Effector CD8-positive, alpha-beta T cell (primary cell): ENCODE measurements at places on chromosomes 7 and 10.
A peak's percentile ranks its signal among the peaks of the same experiment; 100 is the strongest.

- no peak for DNase-seq
Observed at GRCh38 chr7:158740013-158740656, 35.5 kb upstream of the NCAPG2 start.

GRCh38 chr7:119232091-119232490, 1007.6 kb downstream of the ANKRD7 start:
- DNase-seq, result no peak

DNA sequence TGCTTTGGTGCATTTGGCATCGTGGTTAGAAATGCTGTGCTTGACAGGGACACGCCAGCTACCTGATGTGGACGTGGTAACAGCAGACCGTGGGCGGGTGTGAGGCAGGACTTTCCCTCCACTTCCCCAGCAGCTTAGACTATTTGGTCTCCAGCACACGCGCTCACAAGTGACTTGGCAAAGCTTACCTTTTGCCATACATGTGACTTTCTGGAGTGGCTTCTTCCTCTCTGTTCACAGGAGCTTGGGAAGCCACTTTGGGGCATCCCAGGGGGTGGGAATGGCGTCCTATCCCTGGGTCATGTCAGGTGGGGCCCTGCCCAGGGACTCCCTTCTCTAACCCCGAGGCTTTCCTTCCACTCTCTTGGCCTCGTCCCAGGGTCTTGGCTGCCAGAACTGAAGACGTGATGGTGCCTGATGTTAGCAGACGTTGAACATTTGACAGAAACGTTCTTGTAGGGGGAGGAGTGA, 228.7 kb upstream of the KLF6 start:
- no peak for DNase-seq

- DNase-seq, result peak; percentile 28
Observed at GRCh38 chr7:128347647-128348097, 4.0 kb upstream of the RBM28 start.

GRCh38 chr7:117950601-117951260, 77.5 kb upstream of the CTTNBP2 start:
- no peak for DNase-seq

GRCh38 chr7:111730057-111730456, 167.8 kb upstream of the IMMP2L start:
- DNase-seq, result no peak

DNA sequence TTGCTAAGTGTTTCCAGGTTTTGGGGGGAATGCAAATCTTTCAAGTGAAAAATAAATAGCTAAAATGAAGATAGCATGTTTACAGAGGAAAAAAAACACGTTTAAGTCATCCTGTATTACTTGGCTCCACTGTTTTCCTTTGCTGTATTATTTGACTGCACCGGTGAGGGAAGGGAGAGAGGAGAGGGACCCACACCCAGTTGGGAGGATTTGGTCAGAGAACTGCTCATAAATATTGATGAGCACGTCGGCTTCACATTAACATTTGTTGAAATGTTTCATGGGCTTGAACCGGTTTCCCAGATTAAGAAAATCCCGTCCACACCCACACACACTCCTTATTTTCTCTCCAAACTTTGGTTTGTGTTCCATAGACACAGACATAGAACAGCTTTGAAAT, 493.8 kb upstream of the MGMT start:
- no peak for DNase-seq

DNA sequence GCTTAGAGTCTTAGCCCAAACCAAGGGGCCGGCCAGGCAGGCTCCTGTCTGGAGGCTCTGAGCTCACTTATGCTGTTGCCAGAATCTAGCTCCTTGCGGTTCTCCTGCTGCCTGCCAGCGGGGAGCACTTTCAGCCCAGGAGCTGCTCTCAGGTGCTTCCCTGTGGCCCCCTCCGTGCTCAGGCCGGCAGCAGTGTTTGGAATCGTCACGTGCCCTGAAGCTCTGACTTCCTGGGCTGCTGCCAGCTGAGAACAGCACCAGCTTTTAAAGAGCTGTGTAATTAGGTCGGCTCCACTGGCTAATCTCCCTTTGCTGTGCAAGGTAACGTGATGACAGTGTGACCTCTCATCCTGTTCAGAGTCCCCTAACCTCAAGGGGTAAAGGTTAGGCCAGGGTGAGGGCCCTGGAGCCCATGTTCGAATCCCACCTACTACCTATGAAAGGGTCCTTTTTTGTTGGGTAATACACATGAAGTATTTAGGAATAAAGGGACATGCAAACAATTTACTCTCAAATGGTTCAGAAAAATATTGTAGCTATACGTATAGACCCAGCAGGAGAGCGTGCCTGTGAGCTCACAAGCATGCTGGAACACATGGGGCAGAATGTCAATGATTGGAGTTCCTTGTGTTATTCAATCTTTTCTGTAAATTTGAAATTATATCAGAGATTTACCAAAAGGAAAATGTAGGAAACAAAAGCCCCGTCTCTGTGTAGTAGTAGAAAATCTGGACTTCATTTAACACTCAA, 16.6 kb downstream of the ZNF862 start:
- no peak for DNase-seq

DNA sequence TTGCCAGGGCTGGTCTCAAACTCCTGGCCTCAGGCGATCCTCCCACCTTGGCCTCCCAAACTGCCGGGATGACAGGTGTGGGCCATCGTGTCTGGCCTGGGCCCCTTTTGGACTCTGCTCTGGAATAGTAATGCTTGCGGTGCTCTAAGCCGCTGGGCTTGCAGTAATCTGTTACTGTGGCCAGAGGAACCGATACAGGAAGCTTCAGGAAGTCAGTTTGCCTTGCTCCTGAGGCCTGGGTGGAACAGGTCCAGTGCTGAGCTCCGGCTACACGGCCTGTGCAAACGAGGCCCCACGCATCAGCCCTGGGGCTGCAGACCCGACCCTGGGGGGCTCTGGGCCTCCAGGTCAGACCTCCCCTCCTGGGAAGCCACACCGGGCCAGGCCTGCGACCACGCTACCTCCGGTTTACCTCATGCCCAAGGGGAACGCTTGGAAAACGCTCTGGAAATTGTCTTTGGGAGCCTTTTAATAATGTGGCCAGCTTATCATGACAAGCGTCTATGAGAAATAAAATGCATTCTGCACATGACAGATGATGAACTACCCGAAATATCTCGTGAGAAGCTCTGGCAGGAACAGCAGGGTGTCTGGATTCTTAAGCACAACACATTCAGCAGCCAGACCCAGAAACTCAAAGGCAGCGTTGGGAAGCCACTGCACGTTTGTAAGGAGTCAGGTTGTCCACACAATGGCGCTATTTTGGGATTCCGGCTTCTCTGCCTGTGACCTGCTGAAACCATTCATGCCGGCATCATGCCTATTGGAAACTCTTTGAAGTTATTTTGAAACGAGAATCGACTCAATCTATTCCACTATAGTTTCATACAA, 10.1 kb upstream of the ADAP1 start:
- DNase-seq, result no peak

- DNase-seq, result no peak
Observed at GRCh38 chr7:155793720-155794119, 18.5 kb downstream of the SHH start.

GRCh38 chr7:128939075-128939860, 1.5 kb downstream of the IRF5 start:
- DNase-seq, result no peak

- no peak for DNase-seq
Observed at GRCh38 chr7:151381098-151381347, 28.8 kb downstream of the WDR86 start.

- no peak for DNase-seq
Observed at GRCh38 chr7:39667341-39667923, 44.1 kb downstream of the RALA start.

DNA sequence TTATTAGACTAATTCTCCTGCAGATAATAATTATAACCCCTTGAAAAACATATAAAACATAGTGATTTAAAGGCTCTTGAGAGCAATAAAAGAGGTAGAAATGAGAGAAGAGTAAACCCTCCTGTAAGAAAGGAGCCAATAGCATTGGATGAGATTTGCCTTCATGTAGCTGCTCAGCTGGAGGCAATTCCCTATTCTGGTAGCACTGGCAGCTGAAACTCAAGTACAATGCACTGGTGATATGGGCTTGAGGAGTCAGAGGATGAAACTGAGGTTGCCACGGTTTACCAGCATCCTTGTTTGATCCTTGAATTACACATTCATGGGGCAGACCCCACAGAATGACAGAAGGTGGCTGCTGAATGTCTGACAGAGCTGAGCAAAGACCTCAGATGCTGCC, 76.4 kb downstream of the CTTNBP2 start:
- DNase-seq, result no peak

GRCh38 chr7:100366411-100367250, 6.7 kb upstream of the PILRA start:
- no peak for DNase-seq

DNA sequence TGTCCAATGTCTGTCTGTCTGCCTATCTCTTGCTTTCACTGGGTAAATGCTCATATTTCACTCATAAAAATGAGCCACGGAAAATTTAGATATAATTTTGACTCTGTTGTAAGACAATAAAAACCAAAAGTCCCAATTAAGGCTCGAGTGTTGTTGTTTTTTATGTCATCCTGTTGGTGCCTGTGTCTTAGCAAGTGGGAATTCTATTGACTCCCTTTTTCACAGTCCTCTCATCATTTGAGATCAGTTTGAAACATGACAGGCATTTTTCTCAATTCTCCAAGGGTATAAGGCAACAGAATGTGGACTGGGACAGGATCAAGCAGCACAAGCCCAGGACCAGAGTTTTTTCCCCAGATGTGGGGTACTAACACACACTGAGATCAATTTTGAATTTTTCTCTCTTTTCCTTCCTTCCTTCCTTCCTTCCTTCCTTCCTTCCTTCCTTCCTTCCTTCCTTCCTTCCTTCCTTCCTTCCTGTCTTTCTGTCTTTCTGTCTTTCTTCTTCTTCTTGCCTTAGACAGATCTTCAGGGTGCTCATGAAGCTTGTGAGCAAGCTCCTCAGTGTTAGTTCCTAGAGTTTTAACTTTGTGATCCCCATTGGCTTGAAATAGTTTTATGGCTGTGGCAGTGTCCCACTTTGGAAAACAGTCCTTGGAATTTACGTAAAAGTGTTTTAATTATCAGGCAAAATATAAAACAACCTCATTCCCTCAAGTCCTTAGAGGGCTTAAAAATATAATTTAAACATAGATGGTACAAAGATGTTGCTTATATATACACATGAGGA, 3.2 kb upstream of the NEUROD6 start:
- no peak for DNase-seq
